ENCODE measurements at places on chromosomes 1 and 21.

DNA sequence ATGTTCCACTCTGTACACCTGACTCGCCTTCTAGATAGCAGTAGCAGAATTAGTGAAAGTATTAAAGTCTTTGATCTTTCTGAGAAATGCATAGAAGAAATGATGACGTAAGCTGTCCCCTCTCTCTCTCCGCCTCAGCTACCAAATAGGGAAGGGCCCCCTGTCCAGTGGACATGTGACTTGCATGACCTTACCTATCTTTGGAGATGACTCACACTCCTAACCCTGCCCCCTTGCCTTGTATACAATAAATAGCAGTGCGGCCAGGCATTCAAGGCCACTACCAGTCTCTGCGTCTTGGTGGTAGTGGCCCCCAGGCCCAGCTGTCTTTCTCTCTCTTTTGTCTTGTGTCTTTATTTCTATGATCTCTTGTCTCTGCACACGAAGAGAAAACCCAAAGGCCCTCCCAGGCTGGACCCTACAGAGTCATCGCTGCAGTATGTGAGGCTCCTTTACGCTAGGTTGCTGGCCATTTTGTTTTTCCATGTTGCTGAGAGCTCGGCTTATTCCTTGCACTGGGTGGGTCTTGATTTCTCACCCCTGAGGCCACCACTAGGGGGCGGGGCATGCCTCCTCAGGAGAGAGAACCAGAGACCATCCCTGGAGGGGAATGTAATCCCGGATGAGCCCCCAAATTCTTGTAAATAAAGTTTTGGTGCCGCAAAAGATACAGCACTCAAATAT lies 16.0 kb upstream of the ZBTB8B start:
- no peak for DNase-seq

GRCh38 chr1:198157847-198158725 lies 1.3 kb downstream of the NEK7 start:
- DNase-seq, result no peak

DNA sequence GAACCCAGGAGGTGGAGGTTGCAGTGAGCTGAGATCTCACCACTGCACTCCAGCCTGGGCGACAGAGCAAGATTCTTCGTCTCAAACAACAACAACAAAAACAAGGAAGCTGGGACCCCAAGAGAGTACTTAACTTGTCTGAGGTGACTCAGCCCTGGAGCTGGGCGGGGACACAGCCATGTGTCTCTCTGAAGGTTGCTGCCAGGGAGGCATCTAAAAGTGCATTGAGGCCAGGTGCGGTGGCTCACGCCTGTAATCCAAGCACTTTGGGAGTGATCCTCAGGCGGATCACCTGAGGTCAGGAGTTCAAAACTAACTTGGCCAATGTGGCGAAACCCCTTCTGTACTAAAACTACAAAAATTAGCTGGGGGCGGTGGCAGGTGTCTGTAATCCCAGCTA lies 7.7 kb downstream of the IFI6 start:
- no peak for DNase-seq

- DNase-seq, result no peak
Observed at GRCh38 chr1:199590708-199591107, 436.8 kb upstream of the NR5A2 start.

DNA sequence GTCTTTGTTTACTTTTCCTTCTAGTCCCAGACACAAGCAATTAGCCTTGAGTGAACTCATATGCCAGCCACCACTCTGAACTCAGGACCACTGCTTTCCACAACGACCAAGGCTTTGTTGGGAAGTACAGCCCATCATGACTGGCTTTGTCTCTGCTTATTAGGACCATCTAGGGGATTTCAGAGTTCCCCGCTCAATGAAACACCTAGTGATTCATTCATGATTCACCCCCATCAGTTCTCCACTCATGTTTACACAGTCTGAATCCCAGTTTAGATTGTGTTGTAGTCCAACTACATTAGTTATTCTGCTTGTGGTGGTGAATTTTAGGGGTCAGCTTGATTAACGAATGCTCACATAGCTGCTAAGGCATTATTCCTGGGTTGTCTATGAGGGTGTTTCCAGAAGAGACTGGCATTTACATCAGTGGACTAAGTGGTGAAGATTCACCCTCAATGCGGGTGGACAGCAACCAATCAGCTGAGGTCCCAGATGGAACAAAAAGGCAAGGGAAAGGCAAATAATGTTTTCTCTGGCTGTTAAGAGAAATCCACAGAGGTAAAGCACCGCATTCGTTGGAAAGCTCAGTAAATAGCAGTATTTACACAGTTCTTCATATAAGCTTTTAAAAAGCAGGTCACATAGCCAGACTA lies 122.7 kb downstream of the RGS21 start:
- no peak for DNase-seq

DNA sequence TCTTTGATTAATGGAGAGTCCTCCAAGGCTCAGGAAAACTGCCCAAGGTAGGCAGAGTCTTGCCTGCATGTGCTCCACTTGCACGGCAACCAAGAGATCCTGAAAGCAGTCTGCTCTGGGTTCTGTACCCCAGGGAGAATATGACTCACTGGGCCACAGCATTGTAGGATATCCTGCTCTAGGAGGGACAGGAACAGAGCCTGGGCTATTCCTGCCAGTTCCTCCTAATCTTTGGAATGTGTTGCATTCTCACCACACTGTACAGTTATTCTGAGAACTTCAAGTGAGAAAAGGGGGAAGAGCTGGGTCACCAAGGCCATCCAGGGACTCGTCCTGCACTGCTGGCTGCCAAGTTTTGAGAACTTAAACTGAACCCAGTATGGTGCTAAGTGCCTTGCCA lies 278.5 kb downstream of the MATN1 start:
- no peak for DNase-seq

DNA sequence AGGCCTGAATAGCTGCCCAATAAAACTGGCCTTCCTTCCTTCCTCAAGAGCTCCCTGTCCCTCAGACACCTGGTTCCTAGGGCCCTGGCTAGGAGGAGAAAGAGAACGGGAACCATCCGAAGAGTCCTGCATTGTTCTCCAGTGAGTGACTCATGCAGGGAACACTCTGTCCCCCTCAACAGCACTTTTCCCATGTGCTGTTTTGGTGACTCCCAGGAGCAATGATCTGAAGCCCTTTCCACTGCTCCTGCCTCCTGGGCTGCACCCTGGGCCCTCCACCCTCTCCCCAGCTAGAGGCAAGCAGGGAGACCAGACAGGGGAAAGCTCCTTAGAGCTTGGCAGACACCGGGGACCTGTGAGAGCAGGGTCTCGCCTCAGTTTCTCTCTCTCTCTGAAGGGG lies 18.9 kb downstream of the TNNT2 start:
- no peak for DNase-seq

GRCh38 chr1:182786223-182786994 lies 3.2 kb upstream of the NPL start:
- peak; percentile 47 for DNase-seq

DNA sequence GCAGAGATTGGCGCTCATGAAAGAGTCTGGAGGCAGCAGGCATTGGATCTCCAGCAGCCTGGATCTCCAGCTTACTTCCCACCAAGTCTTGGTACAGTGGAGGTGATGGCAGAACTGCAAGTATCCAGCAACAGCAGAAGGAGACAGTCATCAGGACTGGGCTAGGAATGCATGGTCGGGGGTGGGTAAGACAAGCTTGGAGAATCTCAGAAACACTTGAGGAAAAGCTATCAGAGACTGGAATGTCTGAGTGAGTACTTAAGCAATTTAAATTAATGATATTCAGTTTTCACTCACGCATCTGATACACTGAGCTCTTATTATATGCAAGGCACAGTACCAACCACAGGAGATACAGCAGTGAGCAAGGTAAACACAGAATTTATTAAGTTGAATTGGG lies 9.8 kb downstream of the TMEM35B start:
- no peak for DNase-seq

- DNase-seq, result no peak
Observed at GRCh38 chr1:247517795-247518612, 18.2 kb downstream of the OR2C3 start.

DNA sequence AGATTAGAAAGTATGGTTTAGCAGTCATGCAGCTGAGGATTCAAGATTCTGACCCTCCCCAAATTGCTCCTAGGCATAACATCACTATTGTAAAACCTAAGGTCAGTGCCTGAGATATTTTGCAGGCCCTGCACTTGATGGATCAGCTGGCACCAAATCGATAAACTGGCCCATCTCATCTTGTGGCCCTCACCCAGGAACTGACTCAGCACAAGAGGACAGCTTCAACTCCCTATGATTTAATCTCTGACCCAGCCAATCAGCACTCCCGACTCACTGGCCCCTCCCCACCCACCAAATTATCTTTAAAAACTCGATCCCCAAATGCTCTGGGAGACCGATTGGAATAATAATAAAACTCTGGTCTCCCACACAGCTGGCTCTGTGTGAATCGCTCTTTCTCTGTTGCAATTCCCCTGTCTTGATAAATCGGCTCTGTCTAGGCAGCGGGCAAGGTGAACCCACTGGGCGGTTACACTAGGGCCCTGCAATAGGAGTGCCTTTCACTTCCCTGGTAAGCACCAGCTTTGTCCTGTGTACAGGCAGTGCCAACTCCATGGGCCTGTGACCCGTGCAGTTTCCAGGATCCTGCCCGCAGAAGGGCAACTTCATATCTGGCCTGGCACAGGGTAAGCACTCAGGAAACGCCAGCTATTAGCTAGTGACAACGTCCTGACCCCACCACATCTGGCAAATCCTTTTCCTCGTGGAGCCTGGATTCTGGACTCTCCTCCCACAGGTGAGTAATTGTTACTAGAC lies 28.7 kb upstream of the SLC2A5 start:
- DNase-seq, result no peak

Measured in frontal cortex (tissue), 4 donors.